ENCODE measurements at places on chromosomes 4 and X.

DNA sequence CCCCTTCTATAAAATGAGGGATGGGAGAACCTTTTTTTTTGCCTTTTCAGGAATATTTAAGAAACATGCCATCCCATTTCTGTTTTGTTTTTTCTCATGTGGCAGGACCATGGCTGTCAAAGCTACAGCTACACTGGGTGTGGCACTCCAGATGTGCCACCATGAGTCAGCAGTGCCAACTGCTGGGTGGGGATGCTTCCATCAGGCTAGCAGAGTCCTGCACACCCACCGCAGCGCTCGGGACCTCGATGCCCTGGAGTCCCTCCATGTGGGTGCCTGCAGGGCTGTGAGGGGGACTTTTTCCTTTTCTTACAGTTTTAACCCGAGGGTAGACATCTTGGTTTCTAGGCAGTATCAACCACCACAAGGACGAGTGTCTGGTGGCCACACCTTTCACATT lies 352.6 kb downstream of the NR3C2 start:
- DNase-seq = no peak

DNA sequence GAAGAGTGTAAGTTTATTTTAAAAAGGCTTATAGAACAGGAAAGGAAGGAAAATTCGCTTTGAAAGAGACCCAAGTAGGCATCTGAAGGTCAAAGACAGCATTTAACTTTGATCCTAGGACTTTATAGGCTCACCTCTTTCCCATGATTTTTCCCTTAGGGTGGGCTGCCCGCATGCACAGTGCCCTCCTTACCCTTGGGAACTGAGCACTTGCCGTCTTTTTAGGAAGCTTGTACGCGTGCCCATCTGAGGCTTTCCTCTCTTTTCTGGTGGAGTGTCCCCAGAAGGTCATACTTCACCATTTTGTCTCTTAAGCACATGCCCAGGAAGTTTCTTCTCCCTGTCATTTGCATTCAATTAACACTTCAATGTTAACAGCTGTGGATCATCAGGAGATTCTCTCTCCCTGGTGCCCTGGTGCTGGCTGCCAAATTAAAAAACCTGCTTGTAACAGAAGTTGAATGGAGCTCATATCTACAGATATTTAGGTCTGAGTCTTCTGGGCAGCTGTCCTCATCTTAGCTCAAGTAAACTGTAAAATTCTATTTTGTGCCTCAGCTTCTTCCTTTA lies 38.4 kb upstream of the IL9R start:
- no peak for DNase-seq

- no peak for DNase-seq
Observed at GRCh38 chr4:149885896-149886295, 70.3 kb upstream of the IQCM start.

- no peak for DNase-seq
Observed at GRCh38 chrX:153688071-153688470, 345 bp downstream of the SLC6A8 start.

Data from activated CD8-positive, alpha-beta memory T cell treated with anti-CD3 and anti-CD28 coated beads for 1 hour (primary cell).